ENCODE measurements at places on chromosomes 12 and 14.

GRCh38 chr12:22275843-22276242 is 58.7 kb downstream of the ST8SIA1 start:
- no peak for DNase-seq

DNA sequence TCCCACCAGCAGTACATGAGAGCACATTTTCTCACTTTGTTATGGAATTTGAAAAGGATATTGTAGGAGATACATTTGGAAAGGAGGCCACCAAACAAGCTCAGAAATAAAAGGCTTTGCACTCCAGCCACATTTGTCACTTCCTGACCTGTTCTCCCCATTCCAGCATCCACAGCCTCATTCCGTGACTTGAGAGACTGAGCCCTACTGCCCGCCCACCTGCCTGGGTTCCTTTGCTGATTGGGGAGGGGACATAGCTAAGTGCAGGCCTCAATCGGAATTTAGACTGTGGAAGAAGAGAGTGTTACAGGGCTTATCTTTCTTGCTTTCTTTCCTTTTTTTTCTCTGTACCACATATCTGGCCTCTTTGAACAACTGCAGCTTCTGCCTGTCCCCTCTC is 735.4 kb upstream of the TMEM132C start:
- DNase-seq = no peak

- DNase-seq = no peak
Measured at GRCh38 chr12:111732786-111733185, 33.9 kb upstream of the ALDH2 start.

- no peak for DNase-seq
Measured at GRCh38 chr12:40587421-40587820, 104.8 kb upstream of the CNTN1 start.

DNA sequence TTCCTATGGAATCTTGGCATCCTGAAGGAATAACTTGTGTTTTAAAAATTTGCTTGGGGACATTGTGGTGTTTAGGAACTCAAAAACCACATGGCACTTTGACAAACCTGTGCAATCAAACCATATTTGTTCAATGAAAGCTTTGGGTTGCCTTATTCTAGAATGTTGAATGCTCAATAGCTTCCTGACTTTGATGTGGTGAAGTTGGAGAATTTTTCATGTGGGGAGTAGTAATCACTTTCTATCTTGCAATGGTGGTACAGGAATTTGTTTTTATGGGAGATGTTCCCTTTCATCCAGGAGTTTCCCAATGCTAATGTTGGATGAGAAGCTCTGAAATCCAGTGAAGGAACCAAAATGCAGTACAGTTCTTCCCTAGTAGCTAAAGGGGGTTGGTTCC is 42.2 kb upstream of the LDHB start:
- DNase-seq = no peak

GRCh38 chr12:96912261-96912660 is 5.2 kb downstream of the NEDD1 start:
- DNase-seq = no peak

DNA sequence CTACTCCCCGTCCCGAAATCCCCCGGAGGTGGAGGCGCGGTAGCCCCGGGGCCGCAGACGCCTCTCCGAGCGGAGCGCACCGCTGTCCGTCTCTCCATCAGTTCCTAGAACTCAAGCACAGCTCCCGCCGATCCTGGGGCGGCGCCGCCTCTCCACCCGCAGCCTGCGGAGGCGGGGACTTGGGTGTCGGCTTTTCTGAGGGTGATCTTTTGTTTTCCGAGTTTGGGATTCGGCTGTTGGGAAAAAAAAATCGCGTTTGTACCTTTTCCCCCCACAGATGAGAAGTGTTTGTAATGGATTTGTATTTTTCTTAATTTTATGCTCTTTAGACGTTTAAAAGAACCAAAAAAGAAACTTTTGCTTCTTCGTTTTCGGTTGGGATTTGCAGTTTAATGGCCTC is 26.6 kb downstream of the LRCOL1 start:
- DNase-seq = no peak

GRCh38 chr14:67239582-67239981 is 1.7 kb upstream of the PALS1 start:
- DNase-seq = no peak

- no peak for DNase-seq
Measured at GRCh38 chr12:12585115-12585863, 22.6 kb upstream of the DUSP16 start.

- no peak for DNase-seq
Measured at GRCh38 chr12:52832451-52832850, 1.7 kb downstream of the KRT79 start.

GRCh38 chr12:75884465-75884985 is 147.1 kb downstream of the PHLDA1 start:
- DNase-seq = no peak

DNA sequence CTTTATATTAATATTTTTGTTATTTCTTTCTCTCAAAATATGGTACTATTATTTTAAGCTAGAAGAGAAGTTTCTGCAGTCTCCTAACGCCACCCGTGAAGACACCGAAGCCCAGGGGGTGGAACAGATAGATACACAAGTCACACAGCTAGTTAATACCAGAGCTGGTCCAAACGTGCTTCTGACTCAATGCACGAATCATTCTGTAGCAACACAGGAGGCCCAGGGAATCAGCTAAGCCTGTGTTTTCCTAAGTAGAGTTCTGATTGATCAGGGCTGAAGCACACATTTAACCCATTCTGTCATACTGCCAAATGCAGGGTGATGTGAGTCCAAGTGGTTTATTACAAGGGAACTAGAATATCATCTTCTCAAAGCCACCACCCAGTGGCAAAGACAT is 116.9 kb upstream of the PWP1 start:
- DNase-seq = no peak

DNA sequence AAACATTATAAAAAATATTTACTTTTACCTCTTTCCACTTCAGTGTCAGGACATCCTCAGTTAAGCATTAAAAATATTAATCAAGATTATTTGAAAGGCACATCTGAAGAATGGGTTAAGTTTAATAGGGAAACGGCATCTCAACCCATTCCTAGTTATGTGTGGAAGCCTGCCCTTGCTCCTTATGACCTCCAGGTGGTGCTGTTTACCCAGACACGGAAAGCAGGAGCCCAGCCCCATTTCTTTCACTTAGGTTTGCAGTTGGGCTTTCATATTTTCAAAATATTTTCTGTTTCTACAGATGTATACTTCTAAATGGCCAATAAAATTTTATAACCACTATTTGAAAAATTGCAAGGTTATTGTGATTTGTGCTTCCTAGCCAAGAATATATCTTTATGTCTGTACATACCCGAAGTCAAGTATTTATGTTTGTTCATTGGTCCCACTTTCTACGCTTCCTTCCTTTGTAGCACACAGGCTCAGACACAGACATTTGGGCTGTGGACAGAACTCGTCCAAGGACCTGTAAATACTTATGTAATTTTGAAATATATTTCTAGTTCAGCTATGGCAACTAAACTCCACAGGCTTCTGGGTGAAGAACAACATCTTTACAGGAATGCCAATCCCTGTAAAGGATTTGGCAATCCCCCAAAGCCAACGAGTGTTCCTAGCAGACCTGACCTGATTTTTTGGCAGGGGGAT is 247.1 kb downstream of the AKAP6 start:
- peak; percentile 19 for DNase-seq

GRCh38 chr14:70907996-70908934 is 1.0 kb downstream of the PCNX1 start:
- DNase-seq = no peak

DNA sequence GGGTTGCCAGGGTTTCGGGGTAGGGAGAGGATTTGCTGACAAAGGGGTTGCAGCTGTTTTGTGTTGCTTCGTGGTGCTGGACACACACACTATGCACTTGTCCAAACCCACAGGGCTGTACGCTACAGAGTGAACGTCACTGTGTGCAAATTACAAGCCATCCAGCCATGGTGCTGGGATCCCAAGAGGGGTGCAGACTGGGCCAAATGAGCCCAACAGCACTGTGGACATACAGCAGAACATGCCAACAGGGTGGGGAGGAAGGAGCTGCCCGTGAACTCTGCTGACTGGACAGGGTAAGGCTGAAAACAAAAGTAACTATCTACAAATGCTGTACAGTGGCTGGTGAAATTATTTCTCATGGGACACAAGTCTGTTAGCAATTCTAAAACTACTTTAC is 25.2 kb downstream of the POLE start:
- DNase-seq = no peak

DNA sequence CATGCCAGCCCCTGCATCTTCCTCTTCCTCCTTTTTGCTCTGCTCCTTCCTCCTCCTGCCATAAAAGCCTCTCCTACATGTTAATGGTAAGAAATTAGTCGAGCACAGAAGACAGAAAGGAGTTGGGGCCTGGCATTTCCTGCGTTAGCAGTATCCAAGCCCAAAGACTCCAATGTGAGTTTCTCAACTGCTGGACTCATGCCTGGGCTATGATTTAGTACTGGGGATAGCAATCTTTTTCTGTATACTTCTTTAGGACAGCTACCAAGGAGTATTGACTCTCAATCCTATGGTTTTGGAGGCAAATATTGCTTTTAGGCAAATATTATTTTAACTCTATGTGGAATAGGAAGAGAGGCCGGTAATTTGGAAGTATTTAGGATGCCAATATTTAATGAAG is 18.0 kb upstream of the SLC38A4 start:
- no peak for DNase-seq

DNA sequence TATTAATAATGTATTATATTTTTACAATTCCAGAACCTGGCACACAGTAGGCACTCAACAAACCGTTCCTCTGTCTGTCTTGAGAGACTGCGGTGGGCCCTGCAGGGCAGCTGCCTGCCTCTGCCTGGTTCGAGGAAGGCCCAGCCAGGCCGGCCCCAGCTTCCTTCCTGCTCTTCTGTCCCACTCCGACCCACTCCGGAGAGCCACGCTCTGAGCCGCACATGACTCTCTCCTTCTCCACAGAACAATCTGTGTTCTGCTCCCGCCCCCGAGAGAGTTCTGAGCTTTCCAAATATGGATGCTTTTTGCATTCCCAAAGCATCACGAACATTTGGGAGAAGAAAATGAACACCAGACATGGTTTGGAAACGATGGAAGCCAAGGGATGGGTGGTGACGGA is 57.3 kb downstream of the TTC7B start:
- DNase-seq = no peak

- no peak for DNase-seq
Measured at GRCh38 chr12:122932207-122932606, 34.1 kb downstream of the ABCB9 start.

DNA sequence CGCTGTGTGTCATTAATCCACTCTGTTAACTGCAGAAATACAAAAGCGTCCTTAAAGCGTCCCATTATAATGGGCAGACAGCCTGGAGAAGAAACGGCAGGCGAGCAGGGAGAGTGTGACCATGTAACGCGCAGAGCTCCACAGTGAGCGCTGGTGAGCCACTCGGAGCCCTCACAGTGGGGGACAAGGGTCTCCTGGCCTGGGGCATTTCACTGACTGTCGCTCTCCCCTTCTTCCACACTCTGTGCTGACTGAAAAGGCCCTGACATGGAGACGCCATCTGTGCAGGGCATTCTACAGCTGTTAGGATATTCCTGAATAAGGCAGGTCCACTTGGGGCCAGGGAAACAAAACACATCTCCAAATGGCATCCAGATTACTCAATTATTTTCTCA is 24.2 kb downstream of the CCDC92 start:
- DNase-seq = no peak

GRCh38 chr14:64444984-64445845 is 20.1 kb upstream of the AKAP5 start:
- DNase-seq = no peak

- no peak for DNase-seq
Measured at GRCh38 chr12:47193066-47193465, 113.3 kb upstream of the AMIGO2 start.

- DNase-seq = no peak
Measured at GRCh38 chr14:98008381-98009113, 1211.4 kb downstream of the VRK1 start.

GRCh38 chr12:94898388-94898787 is 105.1 kb downstream of the NDUFA12 start:
- no peak for DNase-seq

GRCh38 chr12:121811434-121812319 is 7.9 kb downstream of the SETD1B start:
- DNase-seq = no peak

GRCh38 chr14:21866479-21866878 is 192.9 kb upstream of the OR4E1 start:
- no peak for DNase-seq

DNA sequence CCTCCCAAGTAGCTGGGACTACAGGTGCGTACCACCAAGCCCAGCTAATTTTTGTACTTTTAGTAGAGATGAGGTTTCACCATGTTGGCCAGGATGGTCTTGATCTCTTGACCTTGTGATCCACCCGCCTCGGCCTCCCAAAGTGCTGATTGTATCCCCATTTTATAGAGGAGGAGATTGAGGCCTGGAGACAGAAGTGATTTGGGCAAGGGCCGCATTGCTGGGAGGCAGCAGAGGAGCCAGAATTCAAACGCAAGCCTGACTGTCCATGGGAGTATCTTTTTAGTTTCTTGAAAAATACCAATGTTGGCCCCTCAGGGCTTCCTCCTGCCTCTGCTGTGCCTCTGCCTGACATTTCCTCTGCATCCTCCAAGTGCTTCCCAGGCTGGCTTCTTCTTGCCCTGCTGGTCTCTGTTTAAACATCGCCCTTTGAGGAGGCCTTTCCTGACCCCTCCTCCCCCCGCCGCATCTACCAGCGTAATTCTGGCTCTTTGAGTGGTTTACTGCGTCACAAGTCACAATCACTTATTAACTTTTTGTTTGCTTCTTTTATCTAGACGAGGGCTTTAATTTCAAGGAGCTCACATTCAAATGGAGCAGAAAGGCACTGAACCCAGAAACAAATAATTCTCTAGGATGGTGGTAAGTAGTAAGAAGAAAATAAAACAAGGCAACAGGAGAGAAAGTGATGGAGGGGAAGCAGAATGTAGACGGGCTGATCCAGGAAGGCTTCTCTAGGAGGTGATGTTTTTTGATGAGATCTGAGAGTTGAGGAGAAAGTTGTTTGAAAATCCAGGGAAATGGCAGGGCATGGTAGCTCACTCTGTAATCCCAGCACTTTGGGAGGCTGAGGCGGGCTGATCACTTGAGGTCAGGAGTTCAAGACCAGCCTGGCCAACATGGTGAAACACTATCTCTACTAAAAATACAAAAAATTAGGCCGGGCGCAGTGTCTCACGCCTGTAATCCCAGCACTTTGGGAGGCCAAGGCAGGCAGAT is 91.0 kb upstream of the MED13L start:
- no peak for DNase-seq

GRCh38 chr14:100872259-100873095 is 31.0 kb downstream of the RTL1 start:
- DNase-seq = no peak

DNA sequence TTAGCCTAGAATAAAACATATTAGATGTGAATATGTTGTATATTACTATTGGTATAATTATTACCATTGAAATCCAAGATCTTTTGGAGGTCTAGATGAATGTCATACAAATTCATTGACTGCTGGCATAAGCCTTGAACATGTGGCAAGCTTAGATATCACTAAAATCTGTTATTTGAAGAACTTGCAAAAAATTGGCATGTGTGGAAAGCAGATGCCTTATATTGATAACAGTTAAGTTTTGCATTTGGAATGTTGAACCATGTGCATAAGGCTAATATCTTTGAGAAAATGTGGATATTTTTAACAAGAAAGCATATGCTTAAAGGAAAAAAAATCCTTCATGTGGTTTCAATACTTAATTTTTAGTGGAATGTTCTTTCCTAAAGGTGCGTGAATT is 203.6 kb upstream of the PRICKLE1 start:
- no peak for DNase-seq

GRCh38 chr14:35285168-35286002 is 6.8 kb upstream of the PSMA6 start:
- no peak for DNase-seq
